Brain pericyte (primary cell): ENCODE measurements at places on chromosomes 5 and 9.
A peak's percentile ranks its signal among the peaks of the same experiment; 100 is the strongest.

GRCh38 chr5:91443761-91444467, 60.8 kb upstream of the ARRDC3 start:
- DNase-seq = no peak

DNA sequence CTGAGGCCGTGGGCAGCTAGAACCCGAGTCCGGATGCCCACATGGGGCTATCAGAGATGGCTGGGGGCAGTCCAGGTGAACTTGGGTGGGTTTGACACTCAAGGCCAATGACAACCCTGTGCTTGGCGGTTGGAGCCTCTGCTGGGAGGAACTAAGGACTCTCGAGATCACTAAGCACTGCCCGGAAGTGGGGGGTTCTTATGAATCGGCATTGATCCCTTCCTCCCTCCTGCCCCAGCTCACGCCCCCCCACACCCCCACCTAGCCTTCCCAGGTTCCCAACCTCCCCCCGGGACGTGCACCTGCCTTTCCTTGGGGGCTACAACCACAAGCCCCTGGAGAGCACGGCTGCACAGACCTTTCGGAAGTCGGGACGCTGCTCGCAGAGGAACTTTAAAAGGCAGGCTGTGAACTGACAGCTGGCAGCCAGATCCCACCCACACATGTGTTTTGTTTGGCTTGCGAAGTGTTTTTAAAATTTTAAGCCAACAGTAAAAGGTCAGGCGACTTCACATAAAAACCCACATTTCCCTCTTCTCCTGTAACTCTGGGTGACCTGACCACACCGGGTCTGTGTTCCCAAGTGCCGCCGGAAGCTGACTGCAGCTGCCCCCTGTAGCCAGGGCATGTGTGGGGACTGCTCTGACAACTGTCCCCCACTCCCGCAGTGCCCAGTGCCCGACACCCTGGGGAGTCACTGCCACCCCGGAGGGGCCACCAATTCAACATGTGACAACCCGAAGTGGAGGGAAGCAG, 5.1 kb upstream of the RALGDS start:
- DNase-seq = no peak

DNA sequence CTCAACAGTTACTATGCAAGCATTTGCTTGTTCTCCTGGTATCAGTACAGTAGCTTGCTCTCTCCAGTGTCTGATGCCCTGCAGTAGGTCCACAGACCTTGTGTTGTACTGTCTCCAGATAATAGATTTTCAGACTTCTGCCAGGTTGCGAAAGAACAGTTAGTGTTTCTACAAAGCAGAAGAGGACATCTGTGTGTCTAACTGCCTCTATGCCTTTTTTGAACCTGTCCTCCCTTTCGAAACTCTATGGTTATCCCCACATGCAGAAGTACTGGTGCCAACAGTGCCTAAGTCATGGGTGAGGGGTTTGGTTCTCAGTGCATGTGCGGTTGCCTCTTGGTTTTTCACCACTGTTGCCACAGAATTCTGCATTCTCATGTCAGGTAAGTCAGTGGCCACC, 45.9 kb downstream of the KCNN2 start:
- no peak for DNase-seq

DNA sequence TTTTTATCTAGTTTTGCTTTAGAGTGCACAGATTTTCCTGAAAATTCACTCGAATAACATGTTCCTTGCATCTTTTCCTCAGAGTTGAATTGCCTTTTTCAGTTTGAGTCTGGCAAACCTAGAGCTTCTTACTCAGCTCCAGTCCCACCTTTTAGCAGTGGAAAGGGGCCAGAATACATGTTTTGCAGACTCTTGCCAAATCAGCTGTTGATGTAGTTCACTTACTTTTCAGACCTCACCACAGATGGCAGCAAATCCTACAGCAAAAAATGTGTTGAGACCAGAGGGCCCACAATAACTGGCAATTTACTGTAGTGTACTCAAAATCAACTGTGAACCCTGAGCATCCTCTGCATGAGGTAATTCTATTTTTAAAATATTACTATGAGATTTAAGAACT, 545.2 kb upstream of the ACO1 start:
- no peak for DNase-seq

DNA sequence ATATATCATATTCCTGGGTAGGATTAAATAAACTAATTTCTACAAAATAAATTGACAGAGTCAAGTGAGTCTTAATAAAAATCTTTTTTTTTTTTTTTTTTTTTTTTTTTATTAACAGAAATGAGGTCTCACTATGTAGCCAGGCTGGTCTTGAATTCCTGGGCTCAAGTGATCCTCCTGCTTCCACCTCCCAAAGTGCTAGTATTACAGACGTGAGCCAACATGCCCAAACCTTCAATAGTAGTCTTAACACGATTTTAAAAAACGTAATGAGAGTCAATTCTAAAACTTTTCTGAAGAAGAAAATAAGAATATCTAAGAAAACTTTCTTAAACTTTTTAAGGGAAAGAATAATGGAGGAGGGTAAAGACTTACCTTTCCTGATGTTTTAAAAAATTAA, 84.2 kb downstream of the YIPF5 start:
- no peak for DNase-seq

GRCh38 chr5:135250671-135251070, 148.4 kb downstream of the MACROH2A1 start:
- DNase-seq = no peak

DNA sequence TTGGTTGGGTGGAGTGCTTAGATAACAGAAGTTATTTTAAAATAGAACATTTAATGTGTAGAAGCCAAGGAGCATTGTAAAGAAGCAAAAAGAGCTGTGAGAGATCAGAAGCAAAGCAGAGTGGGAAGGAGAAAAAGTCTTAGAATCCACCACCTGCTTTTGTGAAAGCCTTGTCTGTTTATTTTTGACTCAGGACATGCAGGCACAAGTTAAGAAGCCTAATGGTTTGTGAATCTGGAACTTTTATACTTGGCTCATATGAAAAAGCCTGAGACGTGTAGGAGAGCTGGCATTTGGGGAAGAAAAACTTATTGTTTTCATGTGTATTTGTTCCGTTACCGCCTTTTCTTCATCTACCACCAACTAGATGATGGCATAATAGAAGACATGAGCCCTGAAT, 38.5 kb upstream of the ITGA2 start:
- DNase-seq = no peak

DNA sequence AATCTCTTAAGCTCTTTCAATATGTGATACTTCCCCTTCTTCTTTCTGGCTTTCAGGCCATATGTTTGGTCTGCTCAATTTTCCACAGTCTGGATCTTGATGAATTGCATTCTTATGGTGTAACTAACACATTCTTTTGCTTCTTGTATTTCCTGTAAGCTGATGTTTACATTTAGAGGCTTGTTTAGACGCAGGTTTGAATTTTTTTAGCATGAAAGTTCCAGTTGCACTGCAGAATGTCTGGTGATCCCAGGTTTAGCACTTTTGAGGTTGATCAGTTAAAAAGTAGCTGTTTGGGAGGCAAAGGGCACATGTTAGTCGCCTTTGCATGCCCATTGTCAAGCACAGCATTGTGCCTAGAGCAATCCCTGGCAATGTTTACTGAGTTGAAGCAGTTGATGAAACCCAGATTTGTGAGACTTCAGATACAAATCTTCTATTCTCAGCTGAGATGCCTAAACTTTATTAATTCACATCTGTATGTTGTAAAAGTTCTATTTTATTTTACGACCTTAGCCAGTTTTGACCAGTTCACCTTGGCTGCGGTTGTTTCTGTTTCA, 59.6 kb upstream of the SPATA31C2 start:
- no peak for DNase-seq

DNA sequence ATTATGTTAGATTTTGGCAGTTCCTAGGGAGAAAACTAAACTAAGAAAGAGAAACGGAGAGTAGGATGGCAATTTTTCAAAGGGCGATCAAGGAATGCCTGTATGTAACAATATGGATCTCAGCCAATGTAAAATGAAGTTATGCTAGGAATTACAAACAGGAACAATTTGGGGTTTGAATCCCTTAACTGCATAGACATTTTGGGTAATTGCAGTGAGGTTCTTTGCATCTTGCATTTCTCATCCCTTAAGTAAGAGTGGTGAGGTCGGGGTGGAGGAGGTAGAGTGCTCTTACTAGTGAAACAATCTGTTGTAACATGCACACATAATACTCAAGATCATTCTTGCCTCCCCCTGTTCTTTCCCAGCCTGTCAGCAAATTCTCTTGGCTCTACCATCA, 137.6 kb downstream of the NPR3 start:
- no peak for DNase-seq

- DNase-seq = peak; percentile 58
Observed at GRCh38 chr5:43036856-43037635, 3.1 kb downstream of the ANXA2R start.

GRCh38 chr9:75532233-75533050, 358.0 kb upstream of the PCSK5 start:
- no peak for DNase-seq

DNA sequence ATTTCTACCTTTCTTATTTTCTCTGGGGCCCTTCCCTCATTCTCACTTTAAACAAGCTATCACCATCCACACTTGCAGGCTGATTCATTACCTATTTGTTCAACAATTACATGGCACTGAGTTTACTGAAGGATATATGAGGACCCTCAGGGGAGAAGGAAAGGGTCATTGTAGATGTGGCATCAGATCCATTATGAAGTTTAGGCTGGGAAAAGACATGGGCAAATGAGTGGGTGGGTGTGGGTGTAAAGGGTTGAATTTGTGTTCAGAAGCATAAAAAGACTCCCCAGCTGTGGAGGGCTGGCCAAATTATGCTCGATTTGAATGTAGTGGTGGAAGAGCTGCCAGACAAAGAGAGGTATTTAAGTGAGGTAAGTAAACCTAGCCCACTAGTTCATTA, 55.9 kb upstream of the MTAP start:
- DNase-seq = no peak

- DNase-seq = no peak
Observed at GRCh38 chr5:10699987-10700386, 61.0 kb downstream of the DAP start.

GRCh38 chr9:97761056-97761598, 64.0 kb upstream of the XPA start:
- DNase-seq = no peak

- DNase-seq = no peak
Observed at GRCh38 chr9:98378206-98378780, 122.8 kb upstream of the TBC1D2 start.
